Cardiac septum (tissue), 1 donor: ENCODE measurements at places on chromosomes 12 and 14. TPM values are rescaled to one million over a fixed set of nuclear protein-coding genes. Genes with fewer than 3 reads are reported as not detected.

The ESR2 gene
- total RNA-seq: 0.38 TPM

The AHNAK2 gene
- 4.6 TPM for total RNA-seq

The GALNT16 gene
- 25.8 TPM for total RNA-seq

The PZP gene
- total RNA-seq: 0.46 TPM

The SOX5 gene
- 2.2 TPM for total RNA-seq

The SLIRP gene
- total RNA-seq: 129 TPM

DNA sequence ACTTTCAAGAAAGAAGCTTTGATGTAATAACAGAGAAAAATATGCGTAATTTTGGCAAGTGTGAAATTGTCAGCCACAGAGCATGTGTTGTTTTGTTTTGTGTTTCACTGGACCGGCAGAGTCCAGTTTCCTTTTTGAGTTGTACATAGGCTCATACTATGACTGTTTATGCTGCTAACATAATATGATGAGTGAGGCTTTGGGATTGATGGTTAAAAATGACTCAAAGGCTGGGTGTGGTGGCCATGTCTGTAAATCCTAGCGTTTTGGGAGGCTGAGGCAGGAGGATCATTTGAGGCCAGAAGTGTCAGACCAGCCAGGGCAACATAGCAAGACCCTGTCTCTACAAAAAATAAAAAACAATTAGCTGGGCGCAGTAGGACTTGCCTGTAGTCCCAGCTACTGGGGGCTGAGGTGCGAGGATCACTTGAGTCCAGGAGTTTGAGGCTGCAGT is 487.9 kb downstream of the PCNX1 start:
- DNase-seq: no peak

DNA sequence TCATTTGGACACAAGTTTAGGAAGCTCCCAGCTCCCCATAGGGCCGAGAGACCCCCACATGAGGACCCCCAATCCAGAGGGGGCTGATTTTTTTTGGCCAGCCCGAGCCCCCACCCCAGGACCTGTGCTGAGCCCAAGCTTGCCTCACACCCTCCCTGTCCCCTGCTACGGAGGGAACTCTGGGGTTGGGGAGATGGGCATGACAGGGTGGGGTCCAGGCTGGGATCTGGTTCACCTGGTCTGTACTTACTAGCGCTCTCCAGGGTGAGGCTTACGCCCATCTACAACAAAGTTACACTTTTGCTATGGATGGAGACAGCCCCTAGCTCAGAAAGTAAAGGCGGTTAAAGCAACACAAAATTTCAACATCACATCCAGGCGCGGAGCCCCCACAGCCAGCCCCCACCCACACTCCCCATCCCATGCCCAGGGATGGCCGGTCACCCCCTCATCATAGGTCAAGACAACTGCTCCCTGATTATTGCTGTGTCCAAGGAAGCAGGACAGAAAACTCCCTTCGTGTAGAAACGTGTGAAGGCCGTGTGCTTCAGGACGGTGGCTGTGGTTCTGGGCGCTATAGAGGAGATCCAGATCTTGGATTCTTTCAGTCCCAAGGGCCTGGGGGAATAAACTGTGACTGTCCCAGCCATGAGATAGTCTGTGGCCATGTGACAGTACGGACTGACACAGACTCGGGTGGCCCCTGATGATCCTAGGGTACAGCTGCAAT is 10.7 kb downstream of the SLC25A29 start:
- DNase-seq: no peak

DNA sequence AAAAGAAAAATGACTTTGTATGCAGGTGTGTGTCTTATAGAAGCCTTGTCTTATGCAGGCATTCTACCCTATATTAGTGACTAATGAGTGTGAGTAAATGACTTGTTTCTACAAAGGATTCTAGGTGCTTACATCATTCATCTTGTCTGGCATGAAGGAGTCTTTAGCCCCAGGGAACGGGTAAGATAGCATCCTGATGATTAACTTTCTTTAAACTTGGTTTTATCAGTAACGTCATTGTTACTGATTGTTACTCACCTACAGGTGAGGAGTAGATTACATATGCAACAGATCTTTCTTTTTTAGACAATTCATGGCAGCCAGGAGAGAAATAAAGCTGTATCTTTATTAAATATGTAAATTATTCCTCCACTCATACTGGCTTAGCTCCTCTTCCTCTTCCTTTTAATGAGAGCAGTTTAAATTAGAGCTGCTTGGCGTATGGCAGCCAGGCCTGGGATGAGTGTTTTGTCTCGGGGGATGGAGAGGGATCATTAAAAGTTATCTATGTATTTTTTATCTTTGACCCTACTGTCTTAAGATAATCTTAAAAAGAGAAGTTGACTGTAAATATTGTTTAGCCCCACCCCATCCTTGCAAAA is 57.2 kb upstream of the ATP2A2 start:
- no peak for DNase-seq

- DNase-seq: no peak
Observed at GRCh38 chr14:32382704-32383103, 53.6 kb downstream of the AKAP6 start.

DNA sequence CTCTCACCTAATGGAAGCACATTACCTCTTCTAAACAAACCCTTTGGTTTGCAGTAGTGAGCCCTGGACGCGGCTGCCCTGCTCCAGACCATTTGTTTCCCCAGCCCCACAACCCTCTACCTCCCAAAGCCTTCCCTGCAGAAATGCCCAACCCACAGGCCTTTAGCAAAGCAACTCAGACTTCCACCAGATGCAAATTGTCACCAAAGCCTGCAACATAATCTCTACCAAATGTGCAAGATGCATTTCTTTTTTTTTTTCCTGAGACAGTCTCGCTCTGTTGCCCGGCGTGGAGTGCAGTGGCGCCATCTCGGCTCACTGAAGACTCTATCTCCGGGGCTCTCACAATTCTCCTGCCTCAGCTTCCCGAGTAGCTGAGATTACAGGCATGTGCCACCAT is 56.2 kb downstream of the VWF start:
- DNase-seq: no peak

- no peak for DNase-seq
Observed at GRCh38 chr14:33800735-33801163, 150.1 kb downstream of the EGLN3 start.
